ENCODE measurements at places on chromosomes 3 and 15.

DNA sequence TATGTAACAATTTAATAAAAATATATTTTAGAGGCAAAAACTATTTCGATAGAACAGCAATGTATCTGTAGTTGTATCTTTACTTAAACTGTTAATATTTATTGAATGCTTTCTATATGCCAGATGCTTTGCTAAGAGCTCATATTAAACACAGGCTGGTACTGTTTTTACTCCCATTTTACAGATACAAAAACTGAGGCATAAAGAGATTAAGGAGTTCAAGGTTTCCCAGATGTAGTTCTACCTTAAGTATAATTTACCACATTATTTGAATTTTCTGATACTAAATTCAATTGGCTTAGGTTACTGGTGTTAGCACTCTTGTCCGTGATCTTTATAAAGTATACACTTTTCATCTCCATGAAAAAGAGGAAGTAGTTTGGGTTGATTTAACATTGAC lies 149.8 kb downstream of the ROBO2 start:
- DNase-seq = no peak

GRCh38 chr3:42847731-42848130 lies 27.9 kb downstream of the CYP8B1 start:
- no peak for DNase-seq

GRCh38 chr3:72058493-72059081 lies 273.6 kb upstream of the PROK2 start:
- DNase-seq = no peak

DNA sequence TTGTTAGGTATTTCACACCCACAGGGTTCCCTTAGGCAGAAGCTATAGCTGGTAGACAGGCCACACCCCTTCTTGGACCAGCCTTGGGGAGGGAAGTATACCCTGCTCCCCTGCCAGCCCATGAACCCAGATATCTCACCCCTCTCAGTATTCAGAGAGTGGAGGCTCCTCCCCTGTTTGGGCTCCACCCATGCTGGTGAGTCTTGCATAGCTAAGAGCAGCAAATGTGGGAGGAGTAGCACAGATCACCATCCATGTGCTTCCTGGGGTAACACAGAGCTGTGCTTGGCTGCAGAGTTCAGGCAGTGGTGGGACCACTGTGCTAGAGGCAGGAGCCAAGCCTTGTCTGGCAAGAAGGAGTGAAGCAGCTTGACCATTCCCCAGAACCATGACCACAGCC lies 427.2 kb downstream of the ZIC1 start:
- no peak for DNase-seq

DNA sequence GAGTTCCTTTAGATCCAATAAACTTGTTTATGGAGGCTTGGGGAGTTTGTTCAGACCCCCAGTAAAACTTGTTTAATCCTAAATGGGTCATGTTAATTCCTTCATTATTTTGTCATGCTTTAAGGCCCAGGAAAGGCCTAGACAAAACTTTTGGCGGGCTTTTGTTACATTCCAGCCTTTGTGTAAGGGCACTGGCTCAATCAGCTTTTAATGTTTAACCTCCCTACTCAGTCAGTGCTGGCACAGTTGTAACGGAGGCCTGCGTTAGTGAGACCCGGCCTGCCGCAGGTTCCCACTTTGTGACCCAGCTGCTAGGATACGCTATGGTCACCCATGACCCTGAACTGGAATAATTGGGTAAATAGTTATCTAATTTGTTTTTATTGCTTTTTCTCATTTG lies 59.2 kb downstream of the OXSM start:
- no peak for DNase-seq

DNA sequence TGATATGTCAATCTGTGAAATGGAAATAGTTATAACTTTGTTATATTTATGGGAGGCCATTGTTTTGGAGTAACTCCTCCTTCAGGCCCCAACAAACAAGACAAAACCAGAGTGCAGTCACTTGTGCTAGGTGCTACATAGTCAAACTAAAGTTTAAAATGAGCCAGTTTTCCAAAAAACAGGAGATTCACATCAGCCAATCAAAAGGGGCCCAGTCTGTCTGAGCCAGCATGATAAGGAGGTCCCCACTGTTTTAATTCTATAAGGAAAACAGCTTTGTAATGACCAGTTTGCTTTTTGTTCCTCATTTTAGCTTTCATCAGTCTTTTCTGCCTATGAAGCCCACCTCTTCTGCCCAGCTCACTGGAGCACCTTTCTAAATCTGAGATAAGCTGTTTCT lies 94.7 kb upstream of the SLC7A14 start:
- no peak for DNase-seq

DNA sequence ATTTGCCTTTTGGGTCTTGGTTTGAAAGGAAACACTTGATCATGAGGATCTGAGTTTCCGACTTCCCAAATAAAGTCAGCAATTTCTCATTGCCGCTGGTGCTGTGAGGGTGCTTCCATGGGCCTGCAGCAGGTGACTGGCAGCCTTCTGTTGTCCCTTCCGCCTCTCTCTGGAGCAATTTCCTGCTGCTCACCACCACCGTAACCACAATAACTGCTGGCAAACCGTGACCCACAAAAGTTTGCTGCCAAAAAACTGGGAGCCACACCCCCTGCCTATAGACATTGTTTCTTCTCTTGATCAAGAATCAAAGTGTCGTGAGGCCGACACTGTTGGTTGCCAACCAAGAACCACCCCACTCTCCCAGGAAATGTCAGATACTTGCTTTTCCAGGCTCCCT lies 164.0 kb downstream of the NR2F2 start:
- DNase-seq = no peak

- DNase-seq = no peak
Observed at GRCh38 chr3:100257586-100257985, 3.2 kb upstream of the TBC1D23 start.

GRCh38 chr15:52281085-52282035 lies 14.2 kb downstream of the MYO5C start:
- no peak for DNase-seq

GRCh38 chr3:53693451-53693850 lies 152.8 kb downstream of the CHDH start:
- no peak for DNase-seq

DNA sequence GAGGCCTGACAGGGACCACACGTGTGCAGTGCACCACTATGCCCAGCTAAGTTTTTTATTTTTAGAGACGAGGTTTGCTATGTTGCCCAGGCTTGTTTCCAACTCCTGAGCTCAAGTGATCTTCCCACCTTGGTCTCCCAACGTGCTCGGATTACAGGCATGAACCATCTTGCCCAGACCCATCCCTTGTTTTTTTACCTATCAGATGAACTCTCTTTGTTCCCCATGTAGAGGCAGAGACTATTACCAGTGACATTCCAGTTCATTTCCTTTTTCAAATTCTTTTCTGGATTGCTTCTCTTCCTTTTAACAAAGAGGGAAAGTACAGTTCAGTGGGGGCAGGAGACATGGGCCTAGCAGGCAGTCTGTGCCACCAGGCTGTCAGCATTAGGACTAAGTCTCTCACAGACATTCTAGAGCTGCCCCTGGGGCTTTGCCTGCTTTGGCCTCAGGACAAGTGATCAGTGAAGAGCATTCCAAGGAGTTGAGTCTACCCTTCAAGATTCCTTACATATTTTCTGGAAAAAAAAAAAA lies 103.5 kb upstream of the SLC7A14 start:
- no peak for DNase-seq
